Activated CD8-positive, alpha-beta memory T cell treated with anti-CD3 and anti-CD28 coated beads, Interleukin-2, amount 10 ng/mL, durations not matched to agents 7 days and 5 days (primary cell): ENCODE measurements at places on chromosomes 5 and 9. TPM values are rescaled to one million over a fixed set of nuclear protein-coding genes. Genes with fewer than 3 reads are reported as not detected.

Gene GDA
- not detected for total RNA-seq

Gene SPRY4
- 0.14 TPM for total RNA-seq

Gene NEUROG1
- not detected for total RNA-seq

Gene CYLC2
- total RNA-seq: not detected

Gene SPINK7
- not detected for total RNA-seq

Gene MSX2
- total RNA-seq: not detected

Gene CDKN2B
- 5.9 TPM for total RNA-seq

Gene DMRT3
- not detected for total RNA-seq

Gene CCDC192
- total RNA-seq: not detected

Gene OSMR
- total RNA-seq: not detected

Gene TUSC1
- not detected for total RNA-seq

Gene TMEM252
- not detected for total RNA-seq

Gene GBGT1
- 3.9 TPM for total RNA-seq

Gene OR1J2
- total RNA-seq: not detected

Gene KIF27
- 2.0 TPM for total RNA-seq

Gene MYOZ3
- total RNA-seq: not detected
